ENCODE measurements at places on chromosomes 5 and 9.

DNA sequence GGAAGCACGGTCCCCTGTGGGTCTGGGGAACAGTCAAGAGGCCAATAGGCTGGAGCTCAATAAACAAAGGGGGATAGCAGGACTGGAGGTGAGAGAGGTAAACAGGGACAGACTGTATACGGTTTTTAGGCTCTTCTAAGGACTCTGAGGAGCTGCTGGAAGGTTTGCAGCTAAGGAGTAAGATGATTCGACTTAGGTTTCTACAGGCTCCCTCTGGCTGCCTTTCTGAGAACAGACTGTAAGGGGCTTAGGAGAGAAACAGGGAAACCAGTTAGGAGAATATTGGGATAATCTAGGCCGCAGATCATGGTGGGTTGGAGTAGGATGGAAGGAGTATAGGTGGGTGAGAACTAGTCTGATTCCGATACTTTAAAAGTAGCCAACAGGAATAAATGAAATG is 10.4 kb downstream of the CDK5RAP2 start:
- H3K36me3 ChIP-seq = no peaks in the 10 kb centered on the region
- no peak overlapping the region for H3K4me3 ChIP-seq
- no peak for DNase-seq
- H3K4me1 ChIP-seq = no peaks in the 10 kb centered on the region
- no peak overlapping the region for H3K27ac ChIP-seq

DNA sequence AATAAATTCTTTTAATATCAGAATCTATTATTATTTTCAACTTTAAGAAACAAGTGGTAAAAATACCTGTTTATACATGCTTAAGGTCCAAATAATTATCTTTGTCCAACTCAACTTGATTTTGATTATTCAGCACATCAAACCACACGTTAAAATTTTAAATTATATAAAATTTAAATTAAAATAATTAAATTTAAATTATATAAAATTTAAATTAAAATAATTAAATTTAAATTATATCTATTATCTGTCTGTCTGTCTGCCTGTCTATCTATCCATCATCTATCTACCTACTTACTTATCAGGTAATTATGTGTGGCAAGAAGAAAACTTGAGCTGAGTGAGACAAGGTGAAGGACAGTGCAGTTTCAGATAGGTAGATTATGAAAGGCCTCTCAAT is 605.3 kb upstream of the RIOK2 start:
- no peaks in the 10 kb centered on the region for H3K36me3 ChIP-seq
- H3K4me1 ChIP-seq = no peaks in the 10 kb centered on the region
- no peaks in the 10 kb centered on the region for H3K27me3 ChIP-seq
- DNase-seq = no peak
- H3K27ac ChIP-seq = no peak overlapping the region

DNA sequence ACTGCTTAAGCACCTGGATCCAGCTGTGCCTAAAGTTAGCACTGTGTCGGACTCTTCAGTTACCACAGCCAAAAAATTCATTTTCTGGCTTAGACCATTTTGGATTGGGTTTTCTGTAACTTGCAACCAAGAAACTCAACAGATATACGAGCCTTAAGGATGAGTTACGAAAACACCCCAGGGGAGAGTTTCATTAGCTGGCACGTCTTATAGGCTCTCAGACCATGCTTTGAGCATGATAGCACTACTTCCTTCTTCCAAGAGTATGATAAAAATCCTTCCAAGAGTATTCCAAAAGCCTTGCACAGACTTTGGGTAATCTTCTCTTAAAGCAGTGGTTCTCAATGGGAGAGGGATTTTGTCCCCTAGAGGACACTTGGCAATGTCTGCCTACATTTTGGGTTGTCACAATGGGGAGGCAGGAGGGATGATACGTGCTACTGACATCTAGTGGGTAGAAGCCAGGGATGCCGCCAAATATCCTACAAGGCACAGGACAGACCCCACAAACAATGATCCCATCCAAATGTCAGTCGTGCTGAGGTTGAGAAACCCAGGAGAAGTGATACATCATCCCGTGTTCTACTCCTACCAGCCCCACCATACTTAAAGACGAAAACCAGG is 64.8 kb downstream of the SMIM23 start:
- H3K4me3 ChIP-seq = no peak overlapping the region
- no peaks in the 10 kb centered on the region for H3K4me1 ChIP-seq
- no peaks in the 10 kb centered on the region for H3K27me3 ChIP-seq
- H3K36me3 ChIP-seq = no peaks in the 10 kb centered on the region
- no peak overlapping the region for H3K27ac ChIP-seq

DNA sequence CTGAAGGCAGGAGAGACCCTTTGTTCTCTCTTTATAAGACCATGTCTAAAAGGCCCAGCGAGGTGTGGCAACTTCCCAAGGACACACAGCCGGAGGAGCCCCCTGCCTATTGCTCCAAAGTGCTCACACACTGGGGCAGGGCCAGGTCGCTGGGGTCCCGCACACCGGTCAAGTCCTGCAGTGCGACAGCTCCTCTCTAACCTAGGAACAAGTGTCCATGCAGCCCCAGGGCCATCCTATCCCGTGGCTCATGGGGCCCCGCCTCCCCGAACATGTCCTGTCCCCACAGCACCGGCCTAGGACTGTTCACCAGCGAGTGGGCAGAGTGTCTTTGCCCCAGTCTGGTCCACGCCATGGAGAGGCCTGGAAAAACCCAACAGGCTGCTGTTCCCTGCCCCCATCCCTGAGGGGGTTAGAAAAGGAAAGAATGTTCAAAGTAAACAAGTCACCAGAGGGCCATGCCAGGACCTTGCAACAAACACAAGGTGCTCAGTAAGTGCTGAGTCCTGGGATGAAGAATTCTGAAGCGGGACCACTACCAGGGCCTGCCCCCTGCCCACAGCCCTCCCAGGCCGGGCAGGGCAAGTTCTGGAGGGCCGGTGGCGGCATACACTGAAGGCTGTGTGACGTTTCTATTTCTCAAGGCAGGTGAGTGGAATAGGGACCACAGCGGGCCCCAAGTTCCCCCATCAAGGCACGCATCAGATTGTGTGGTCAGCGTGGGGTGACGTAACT is 938 bp downstream of the NINJ1 start:
- no peaks in the 10 kb centered on the region for H3K36me3 ChIP-seq
- H3K27me3 ChIP-seq = no peaks in the 10 kb centered on the region
- H3K4me1 ChIP-seq = peaks cover 79% of the 10 kb centered on the region

DNA sequence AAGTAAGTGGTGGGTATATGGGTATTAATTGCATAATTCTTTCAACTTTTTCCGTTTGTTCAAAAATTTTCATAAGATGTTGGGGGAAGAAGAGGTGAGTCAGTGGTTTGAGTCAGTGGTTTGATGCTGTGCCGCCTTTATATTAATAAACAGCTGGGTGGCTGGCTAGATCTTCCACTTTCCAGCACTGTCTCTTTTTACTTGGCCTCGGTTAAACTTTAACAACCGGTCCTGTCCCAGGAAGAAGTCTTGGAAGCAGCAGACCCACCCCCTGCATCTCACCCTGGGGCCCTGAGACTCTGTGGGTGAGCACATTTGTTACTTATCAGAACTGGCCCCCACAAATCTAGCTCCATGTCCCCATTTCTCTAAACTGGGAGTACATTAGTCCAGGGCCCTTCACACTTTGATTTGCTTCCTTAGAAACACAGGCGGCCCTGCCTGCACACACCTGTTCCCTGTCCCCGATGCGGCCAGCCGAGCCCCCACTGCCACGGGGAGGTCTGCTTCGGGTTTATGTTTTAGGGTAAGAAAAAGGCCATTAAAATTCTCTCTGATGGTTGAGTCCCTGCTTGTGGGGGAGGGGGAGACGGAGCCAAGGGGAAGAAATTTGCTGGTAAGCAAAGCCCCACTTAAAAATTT is 90.7 kb downstream of the PTCH1 start:
- no peaks in the 10 kb centered on the region for H3K27me3 ChIP-seq
- no peaks in the 10 kb centered on the region for H3K36me3 ChIP-seq
- no peak for DNase-seq

Measured in tibial nerve (tissue), 4 donors.